Sigmoid colon (tissue), 7 donors: ENCODE measurements at places on chromosomes 16 and 17. TPM values are rescaled to one million over a fixed set of nuclear protein-coding genes. Genes with fewer than 3 reads are reported as not detected.

ABCA9 gene
- 1.5 TPM for polyA plus RNA-seq

SOX8 gene
- polyA plus RNA-seq = not detected

GRIN2C gene
- polyA plus RNA-seq = not detected

FA2H gene
- polyA plus RNA-seq = 11.3 TPM

FKBP10 gene
- polyA plus RNA-seq = 5.5 TPM

MT1B gene
- polyA plus RNA-seq = not detected

ABI3 gene
- 16.0 TPM for polyA plus RNA-seq

GABARAP gene
- 1,036 TPM for polyA plus RNA-seq

RAB26 gene
- polyA plus RNA-seq = 13.9 TPM

OR1F1 gene
- polyA plus RNA-seq = not detected

TPSG1 gene
- 59.9 TPM for polyA plus RNA-seq

CLDN9 gene
- polyA plus RNA-seq = not detected

CCL18 gene
- 1.8 TPM for polyA plus RNA-seq
